Activated CD4-positive, alpha-beta T cell treated with anti-CD3 and anti-CD28 coated beads for 24 hours (primary cell): ENCODE measurements at places on chromosomes 11 and 22.
A peak's percentile ranks its signal among the peaks of the same experiment; 100 is the strongest.

- no peak for DNase-seq
These were observed 19.7 kb downstream of the CLNS1A start for GRCh38 chr11:77617892-77618291.

- DNase-seq: no peak
These were observed 89.5 kb downstream of the GGTLC2 start for GRCh38 chr22:22733881-22734373.

- DNase-seq: no peak
These were observed 125.6 kb upstream of the LMO1 start for GRCh38 chr11:8389029-8389996.

DNA sequence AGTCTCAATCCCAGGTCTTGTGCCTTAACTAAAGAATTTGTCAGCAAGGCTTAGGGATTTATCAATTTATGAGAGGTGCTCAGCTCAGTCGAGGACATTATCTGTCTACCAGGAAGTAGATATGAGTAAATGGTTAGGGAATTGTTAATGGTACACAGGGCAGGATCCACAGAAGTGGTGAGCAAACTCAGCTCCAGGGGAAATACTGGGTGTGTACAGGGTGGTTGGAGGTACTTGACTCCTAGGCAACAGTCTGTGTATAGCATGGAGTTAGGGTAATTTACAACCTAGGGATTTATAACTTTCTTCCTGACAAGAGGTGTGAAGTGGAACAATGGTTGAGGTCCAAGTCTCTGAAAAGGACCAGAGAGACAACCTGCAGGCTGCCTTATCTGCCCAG, 123.4 kb upstream of the OR9Q1 start:
- no peak for DNase-seq

DNA sequence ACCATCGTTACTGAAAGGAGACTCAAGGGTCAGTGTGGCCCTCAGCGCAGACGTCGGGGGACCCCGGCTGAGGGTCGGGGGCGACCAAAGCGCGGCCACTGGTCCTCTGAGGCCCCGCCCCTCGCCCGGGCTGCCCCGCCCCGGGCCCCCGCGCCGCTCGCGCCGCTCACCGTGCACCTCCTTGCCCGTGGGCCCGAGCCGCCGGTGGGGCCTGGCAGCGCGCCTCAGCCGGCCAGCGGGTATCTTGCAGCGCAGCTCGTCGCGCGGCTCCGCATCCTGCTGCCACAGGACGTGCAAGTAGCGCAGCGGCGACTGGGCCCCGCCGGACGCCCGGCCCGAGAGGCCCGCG, 419 bp downstream of the ANKRD54 start:
- DNase-seq: peak; percentile 37

DNA sequence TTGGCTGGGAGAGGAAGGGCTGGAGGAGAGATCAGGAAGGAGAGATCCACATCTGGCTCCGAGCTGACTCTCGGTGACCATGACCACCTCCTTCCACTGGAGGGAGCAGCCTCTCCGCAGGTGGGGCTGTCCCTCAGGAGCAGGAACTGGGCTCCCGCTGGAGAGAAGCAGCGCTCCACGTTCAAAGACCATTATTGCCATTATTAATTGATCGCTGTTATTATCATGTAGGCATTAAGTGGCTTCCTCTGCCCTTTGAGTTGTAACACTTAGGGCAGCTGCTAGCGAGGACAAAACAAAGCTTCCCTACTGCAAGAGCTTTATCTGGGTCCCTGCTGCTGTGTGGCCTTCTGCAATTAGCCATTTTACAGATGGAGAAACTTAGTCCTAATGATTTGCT, 251.9 kb downstream of the ST3GAL4 start:
- DNase-seq: no peak

DNA sequence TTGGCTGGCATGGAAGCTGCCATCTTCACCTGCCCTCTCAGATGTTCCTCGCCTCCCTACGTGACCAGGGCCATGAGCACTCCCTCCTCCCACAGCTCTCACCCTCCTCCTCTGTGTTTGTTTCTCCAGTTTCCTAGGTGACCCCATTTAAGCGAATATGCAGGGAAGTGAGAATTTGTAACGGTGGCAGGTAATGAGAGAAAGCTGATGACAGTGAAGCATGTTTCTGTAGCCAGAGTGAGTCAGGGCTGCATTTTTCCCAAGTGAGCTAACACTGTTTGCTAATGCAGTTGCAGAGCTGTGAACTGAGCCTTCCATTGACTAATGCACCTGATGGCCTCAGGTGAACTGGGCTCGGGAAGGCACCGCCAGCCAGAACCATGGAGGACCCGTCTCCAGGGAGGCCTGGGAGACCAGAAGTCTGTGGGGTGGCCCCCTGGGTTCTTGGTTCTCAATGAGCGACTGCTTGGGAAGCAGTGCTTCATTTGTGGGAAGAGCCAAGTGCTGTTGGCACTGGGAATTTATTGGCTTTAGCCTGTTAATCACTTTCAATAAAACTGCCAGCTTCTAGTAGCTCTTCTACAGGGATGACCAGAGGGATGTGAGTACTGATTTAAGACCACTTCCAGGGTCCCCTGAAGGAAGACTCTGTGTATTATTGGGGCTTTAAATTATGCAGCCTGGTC, 64.5 kb downstream of the BARX2 start:
- no peak for DNase-seq

DNA sequence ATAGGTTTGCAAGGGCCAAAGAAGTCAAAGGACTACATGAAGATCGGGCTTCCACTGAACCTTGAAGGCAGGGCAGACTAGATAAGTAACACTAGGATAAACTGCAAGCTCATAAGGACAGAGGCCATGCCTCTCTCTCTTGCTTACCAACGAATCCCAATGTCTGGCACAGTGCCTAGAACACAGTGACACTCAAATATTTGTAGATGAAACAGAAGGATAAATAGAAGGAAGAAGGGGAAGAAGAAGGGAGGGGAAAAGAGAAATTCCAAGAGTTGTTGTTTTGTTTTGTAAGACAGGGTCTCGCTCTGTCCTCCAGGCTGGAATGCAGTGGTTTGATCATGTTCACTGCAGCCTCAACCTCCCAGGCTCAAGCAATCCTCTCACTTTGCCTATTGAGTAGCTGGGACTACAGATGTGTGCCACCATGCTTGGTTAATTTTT, 26.9 kb downstream of the SIK3 start:
- DNase-seq: no peak

- no peak for DNase-seq
These were observed 29.2 kb downstream of the GRAMD4 start for GRCh38 chr22:46649141-46650077.

DNA sequence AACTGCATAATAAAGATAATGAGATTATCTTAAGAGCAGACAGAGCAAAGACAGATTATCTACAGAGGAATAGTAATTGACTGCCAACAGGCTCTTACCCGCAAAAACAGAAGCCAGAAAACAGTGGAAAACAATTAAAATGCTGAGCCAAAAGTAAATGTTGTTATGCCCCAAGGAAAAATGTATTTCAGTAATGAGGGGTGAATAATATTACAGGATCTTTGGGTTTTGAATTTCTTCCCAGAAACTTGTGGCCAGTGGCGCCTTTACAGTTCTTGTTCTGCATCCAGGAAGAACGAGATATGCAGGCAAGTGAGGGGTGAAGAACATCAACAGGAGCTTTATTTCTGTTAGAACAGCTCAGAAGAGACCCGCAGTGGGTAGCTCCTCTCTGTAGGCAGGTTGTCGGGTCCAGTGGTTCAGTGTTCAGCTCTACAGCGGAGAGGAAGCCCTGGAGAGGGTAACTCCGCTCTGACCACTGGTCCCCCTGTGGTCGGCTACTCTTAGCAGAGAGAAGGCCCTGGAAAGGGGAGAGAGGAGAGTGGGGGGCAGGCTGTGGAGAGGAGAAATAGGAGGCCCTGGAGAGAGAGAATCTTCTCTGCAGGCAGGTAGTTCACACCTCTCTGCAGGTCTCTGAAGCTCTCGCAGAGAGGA, 51.8 kb upstream of the SC5D start:
- DNase-seq: no peak

DNA sequence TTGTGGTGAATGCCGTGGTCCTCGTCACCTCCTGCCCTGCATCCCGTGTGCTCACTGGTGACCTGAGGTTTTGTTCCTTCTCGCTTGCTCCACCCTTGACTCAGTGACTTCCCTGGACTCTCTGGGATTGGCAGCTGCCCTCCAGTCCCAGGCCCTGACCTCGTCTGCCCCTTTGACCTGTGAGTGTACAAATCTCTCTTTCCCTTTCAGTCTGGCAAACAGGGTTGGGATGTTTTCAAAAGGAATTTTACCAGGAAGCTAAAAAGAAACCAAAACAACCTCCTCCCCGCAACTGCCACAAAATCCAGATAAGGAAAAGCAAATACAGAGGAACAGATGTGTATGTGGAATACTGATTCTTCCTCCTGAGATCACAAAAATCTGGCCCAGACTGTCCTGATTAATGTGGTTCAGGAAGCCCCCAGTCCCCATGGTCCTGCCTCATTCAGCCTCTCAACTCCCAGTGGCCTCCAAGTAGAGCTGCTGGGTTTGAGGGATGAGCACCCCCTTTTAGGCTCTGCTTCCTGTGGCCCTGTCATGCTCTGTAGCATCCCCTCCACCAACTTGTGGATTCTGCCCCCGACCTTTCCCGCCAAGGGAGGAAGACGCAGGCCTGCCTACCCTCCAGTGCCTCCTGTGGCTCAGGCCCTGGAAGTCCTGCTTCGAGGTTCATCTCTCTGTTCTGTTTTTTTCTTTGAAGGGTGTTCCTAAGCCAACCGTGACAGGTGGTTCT, 15.2 kb downstream of the ROBO4 start:
- no peak for DNase-seq

DNA sequence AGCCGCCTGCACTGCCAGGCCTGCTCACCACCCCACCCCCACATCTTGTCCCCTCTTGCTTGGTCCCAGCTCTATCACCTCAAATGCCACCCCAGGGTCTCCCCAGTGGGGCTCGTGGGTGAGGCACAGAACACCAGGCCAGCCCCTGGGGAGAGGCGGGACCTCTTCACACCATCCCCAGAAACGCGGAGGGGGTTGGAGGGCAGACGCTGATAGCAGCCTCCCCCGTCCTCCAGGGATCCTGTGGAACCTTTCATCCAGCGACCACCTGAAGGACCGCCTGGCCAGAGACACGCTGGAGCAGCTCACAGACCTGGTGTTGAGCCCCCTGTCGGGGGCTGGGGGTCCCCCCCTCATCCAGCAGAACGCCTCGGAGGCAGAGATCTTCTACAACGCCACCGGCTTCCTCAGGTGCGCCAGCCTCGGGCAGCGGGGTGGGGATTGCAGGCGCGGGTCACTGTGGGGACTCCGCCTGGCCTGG, 5.8 kb downstream of the PKP3 start:
- no peak for DNase-seq

- no peak for DNase-seq
These were observed 90.3 kb downstream of the BLID start for GRCh38 chr11:122025757-122026156.

GRCh38 chr11:405323-405953, 9.4 kb downstream of the SIGIRR start:
- no peak for DNase-seq

DNA sequence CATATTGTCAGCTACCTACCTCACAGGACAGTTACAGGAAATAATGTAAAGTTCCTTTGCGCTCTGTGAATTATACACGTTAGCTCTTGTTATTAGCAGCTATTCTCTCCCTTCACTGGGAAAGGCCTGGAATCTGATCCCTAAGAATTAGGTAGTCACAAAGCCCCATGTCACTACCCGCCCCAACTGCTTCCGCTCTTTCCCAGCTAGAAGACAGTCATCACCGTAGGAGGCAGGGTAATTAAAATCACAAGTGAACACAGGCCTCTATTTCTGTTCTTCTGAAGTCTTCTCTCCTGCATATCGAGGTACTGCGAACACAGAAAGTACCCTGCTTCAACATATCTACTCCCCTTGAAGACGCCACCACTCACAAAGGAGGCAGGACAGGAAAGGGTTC, 12.6 kb upstream of the AHNAK start:
- no peak for DNase-seq

DNA sequence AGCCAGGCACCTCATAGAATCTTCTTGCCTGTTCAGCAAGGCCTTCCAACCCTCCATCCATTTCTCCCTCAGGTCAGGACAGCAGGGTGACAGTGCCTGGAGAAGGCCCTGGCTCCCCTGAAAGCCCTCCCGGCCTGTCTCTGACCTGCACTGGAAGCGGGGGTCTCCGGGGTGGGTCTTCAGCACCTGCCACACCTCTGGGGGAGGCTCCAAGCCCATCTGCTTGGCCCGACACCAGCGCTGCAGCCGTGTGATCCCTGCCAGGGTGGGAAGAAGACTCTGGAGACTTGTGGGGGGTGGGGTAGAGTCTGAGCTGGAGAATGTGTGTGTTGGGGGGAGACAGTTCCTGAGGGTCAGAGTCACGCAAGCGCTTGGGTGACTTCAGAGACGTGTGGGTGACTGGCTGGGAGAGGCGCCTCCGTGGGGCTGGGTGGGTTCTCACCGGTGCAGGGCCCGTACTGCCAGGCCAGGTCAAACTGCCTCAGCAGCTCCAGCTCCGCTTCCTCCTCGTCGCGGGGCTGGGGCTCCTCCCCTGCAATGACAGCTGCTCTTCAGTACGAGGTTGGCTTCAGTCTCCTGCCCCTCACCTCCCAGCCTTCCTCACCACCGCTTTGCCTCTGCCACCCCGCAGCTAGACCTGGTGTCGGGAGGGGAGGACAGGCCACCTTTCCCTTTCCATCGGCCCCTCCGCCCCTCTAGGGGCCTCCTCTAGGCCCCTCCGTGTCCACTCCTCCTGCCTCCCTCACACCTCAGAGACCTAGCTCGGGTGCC, 615 bp downstream of the POLD4 start:
- DNase-seq: no peak

- no peak for DNase-seq
These were observed 440.8 kb upstream of the LUZP2 start for GRCh38 chr11:24056051-24056450.

- DNase-seq: no peak
These were observed 82.9 kb upstream of the THY1 start for GRCh38 chr11:119505861-119506260.
